ENCODE measurements at places on chromosomes 5 and 9.

DNA sequence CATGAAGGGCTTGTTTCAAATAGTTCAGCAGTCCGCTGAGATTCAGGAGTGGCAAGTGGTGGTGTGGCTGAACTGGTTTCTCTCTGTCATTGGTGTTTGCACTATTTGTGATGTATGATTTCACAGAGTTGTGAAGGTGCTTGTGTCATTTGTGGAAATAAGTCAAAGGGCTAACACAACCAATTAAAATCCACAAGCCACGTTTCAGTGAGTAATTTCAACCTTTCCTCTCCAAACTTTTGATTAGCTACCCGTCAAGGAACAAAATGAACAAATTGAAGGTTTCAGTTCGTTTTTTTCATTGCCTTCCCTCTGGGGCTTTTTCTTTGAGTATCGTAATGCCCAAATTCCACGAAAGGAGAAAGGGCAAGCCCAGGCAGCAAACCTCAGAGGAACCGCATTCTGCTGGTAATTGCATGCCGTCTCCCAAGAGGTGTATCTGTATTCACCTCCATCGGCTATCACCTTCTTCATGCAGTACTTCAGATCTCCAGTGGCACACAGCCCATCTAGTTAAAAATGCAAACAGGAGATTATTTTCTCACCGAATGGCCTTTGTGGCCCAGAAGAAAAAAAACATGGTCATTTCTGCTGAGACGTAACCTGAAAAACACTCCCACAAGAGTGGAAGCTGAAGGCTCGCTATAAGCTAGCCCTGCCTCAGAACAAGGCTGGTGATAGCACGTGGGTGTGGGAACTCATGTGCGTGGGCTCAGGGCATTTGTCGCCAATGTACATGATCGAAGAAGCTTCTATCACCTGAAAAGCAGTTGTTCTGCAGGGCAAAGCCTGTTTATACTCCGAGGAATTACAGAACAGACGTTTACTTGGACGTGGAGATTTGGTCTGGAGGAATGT lies 197.1 kb downstream of the NR3C1 start:
- no peak for DNase-seq

GRCh38 chr5:66337626-66338226 lies 193.6 kb downstream of the SREK1 start:
- DNase-seq = no peak

DNA sequence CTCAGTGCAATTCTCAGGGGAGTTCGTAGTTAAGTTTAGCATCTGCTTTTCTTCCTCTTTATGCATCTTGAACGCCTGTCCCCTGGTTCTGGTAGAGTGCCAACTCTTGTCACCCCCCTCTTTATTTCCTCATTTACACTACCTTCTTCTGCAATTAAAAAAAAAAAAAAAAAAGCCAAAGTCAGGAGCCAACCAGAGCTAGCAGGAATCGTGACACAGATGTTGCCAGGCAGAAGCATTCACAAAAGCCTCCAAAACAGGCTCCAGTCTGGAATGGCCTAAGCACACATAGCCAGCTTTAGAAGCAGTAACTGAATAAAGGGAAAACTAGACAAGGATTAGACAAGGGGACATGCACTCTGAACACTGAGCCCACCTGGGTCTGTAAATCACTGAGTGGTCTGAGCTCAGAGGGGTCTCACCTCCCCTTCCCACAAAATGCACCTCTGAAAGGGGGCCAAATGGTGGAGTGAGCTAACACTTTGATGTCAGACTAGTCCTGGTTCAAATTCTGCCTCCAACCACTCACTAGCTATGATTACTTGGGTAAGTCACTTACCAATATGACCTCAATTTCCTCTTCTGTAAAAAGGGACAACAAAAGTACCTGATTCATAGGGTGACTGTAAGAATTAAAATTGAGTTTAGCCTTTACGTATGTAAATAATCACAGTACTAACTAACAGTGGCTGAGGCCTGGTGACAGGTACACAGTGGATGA lies 2.0 kb downstream of the CD74 start:
- peak; percentile 21 for DNase-seq

- no peak for DNase-seq
Observed at GRCh38 chr5:74624501-74624900, 16.0 kb downstream of the ENC1 start.

- no peak for DNase-seq
Observed at GRCh38 chr9:72065076-72065475, 4.7 kb upstream of the C9orf57 start.

DNA sequence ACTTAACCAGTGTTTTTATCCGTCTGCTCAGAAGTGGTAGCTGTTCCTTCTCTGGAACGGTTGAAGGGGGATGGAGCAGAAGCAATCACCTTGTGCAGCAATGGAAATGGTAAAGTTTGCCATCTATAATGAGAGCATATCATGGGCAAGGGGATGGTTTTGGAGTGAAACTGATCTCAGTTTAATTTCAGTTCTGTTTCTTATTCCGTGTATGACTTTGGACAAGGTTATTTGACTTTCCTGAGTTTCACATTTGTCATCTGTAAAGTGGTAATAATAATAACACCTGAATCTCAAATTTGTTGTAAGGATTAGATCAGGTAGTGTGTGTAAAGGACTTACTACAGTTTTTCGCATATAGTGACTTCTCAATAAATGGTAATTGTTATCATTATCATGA lies 106.1 kb downstream of the PCSK1 start:
- no peak for DNase-seq

DNA sequence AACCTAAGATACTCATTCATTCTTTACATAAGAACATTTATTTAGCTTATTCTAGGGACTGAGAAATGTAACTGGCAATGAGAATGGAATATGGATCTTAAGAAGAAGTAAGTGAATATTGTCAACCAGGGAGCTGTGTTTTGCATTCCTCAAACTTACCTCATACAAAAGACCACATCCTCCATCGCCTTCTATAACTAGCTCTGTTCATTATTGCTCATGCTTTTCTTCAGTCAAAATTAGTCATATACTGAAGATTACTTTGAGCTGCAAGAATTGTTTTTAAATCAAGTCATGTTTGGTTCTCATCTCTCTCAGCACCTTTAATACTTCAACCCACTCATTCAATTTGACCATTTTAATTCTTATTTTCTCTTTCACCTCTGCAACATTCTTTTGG lies 140.3 kb upstream of the RASA1 start:
- DNase-seq = peak; percentile 32
